ENCODE measurements at places on chromosomes 12 and 14.

- DNase-seq: peak; percentile 78
Measured at GRCh38 chr14:58426670-58427280, 556 bp downstream of the TIMM9 start.

- peak; percentile 88 for DNase-seq
Measured at GRCh38 chr14:89440986-89441909, 24.2 kb upstream of the FOXN3 start.

- DNase-seq: no peak
Measured at GRCh38 chr12:69008520-69008919, 75.5 kb upstream of the CPM start.

GRCh38 chr12:92193063-92193462 lies 47.4 kb upstream of the BTG1 start:
- DNase-seq: no peak

DNA sequence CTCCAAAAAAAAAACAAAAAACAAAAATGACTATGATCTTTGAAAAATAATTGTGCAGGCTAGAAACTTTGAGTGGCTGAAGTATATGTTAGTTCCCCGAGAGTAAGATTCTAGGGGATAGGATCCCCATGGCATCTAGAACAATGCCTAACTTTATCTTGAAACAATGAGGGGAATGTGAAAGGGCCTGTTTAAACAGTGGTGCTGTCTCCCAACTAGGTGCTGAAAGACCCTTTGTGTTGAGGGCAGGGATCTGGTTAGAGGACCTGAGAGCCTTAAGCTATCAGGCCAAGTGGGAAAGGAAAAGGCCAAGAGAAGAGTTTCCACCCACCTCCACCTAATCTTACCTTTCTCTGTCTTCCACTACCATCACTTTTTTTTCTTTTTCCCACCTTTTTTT lies 6.8 kb upstream of the YLPM1 start:
- DNase-seq: no peak

GRCh38 chr12:110861729-110862128 lies 14.9 kb downstream of the CCDC63 start:
- DNase-seq: no peak

DNA sequence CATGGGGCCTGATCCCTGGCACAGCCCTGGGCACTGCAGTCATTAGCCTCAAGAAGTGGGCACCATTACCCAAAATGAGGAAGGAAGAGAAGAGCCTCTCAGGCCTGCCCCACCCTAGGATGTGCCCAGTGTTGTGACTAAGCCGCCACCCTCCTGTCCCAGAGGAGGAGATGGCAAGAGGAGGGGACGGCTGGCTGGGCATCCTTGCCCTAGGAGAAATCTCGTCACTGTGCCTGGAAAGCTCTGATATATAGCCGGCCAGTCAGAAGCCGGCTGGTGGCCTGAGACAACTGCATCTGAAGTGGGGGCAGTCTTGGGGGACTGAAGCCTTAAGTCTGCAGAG lies 115.2 kb downstream of the LGMN start:
- no peak for DNase-seq

- no peak for DNase-seq
Measured at GRCh38 chr12:25347716-25348592, 97.2 kb upstream of the KRAS start.

DNA sequence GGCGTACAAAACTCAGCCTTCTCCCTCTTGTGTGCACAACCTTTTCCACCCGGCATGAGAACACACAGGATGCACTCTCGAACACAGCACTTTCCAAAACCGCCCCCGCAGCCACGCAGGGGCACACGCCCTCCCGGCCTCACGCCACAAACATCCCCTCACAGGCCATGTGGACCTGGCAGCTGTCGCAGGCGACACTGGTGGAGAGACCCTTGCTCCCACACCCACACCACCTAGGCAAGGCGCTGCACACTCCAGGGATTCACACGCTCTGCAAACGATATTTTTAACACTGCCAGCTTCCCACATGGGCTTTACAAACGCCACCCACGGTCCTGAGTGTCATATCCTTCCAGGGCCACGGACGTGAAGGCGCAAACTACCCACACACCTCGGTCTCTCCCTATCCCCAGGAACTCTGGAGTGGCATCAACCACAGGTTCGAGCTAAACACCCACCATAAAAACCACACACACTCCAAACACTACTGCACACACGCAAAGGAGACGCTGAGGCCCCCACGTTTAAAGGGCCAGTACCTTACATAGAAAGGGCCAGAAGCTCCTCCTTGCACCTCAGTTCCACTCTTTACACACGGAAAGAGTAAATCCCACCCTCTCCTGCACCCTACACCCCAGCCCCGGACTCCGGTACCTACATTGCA lies 12.4 kb upstream of the ITGB7 start:
- DNase-seq: no peak

GRCh38 chr14:59247801-59248584 lies 59.5 kb downstream of the DAAM1 start:
- DNase-seq: no peak

- DNase-seq: no peak
Measured at GRCh38 chr14:72600551-72601330, 293.2 kb downstream of the DPF3 start.

- no peak for DNase-seq
Measured at GRCh38 chr14:104101086-104101621, 15.7 kb downstream of the ASPG start.

- peak; percentile 61 for DNase-seq
Measured at GRCh38 chr14:49303946-49304516, 282.1 kb downstream of the RPS29 start.

GRCh38 chr12:4331842-4332241 lies 10.8 kb downstream of the TIGAR start:
- no peak for DNase-seq

GRCh38 chr12:122840580-122841513 lies 5.6 kb downstream of the HIP1R start:
- no peak for DNase-seq

GRCh38 chr14:70148351-70148750 lies 40.4 kb downstream of the SLC8A3 start:
- DNase-seq: no peak

DNA sequence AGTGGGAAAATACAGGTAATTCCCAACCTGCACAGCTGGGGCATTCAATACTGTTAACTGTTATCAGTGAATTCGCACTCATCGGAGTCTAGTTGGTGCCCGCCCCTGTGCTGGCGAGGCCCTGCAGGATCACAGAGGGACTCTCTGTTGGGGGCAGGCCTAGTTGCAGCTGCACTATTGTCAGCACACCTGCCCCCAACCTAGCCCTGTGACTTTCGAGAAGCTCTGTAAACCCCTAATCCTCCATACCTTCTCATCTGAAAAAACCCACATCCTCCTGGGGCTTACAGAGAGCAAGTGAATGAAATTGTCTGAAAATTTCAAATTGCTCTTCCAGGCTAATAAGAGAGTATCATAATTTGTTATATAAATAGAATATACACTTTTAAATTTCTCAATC lies 132.2 kb upstream of the NUDT4 start:
- DNase-seq: no peak

- no peak for DNase-seq
Measured at GRCh38 chr12:22719745-22720144, 94.8 kb downstream of the ETNK1 start.

- DNase-seq: no peak
Measured at GRCh38 chr12:25459541-25459951, 93.5 kb downstream of the LMNTD1 start.

DNA sequence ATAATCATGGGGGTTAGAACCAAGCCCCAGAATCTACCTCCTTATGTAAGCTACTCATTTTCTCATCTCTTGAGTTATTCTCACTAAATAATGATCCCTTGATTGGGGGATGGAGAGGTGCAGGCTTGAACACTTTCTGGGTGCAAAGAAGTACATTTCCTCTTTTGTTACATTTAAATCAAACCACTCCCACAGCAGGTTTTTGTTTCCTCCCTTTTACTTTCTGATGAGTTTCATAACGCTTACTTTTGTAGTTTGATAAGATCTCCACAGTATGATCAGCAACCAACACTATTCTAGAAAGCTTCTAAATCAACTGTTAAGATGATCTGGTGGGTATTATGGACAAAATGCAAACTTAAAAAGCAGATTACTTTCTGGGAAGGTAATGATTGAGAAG lies 20.5 kb downstream of the VCPKMT start:
- DNase-seq: no peak

DNA sequence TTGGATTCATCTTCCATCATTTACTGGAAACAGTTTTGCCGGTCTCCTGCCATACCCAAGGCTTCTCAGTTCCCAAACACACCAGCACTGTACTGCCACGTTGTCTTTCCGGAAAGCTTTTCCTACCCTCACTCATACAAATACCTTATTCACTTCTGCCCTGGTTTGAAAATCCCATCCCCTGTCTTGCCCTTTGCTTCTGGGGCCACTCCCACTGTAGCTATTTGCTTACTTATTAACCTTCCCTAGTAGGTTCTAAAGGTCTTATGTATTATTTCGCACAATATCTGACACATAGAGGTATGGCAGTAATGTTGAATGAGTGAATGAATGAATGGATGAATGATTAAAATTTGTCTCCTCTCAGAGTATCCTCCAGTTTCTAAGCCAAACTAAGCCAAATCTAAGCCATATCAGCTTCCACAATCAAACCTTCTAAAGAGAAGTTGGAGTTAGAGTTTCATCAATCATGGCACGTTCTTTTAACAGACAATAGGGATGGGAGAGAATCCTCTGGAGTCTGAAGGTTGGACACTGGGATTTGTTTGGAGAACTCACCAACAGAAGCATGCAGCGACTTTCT lies 18.6 kb downstream of the TSPAN8 start:
- no peak for DNase-seq

- DNase-seq: no peak
Measured at GRCh38 chr12:100904270-100904669, 109.7 kb downstream of the ANO4 start.

DNA sequence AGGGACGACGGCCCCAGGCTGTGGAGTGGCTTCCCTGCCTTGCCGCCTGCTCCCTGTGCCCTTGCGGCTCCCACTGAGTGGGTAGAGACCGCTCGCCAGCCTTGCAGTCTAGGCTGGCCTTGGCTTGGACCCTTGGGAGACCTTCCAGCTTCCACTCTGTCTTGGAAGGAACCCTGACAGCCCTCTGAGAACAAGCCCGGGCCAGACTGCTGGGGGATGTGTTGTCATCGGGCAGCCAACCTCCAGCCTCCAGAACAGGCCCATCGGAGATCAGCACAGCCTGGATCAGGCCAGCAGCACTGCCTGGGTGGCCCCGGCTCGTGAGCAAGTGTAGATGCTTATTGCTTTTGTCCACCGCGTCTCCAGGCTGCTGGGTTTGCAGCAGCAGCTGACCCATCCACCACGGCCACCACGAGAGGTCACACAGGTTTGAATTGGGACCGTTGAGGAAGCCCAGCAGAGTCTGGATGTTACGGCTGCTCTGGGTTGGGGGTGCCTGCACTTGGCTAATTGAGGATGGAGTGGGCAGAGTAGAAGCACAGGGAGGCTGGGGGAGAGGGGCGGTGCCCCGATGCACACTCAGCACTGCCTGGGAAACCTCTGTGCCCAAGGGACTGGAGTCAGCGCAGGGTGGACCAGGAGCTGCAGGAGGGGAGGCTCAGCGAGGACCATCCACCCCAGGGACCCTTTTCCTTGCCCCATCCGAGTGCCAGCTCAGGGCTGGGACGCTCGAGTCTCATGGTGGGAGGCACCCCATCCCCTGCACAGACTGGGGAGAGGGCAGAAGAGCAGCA lies 55.5 kb downstream of the NOC4L start:
- no peak for DNase-seq

GRCh38 chr12:88108021-88108420 lies 33.9 kb downstream of the CEP290 start:
- no peak for DNase-seq

DNA sequence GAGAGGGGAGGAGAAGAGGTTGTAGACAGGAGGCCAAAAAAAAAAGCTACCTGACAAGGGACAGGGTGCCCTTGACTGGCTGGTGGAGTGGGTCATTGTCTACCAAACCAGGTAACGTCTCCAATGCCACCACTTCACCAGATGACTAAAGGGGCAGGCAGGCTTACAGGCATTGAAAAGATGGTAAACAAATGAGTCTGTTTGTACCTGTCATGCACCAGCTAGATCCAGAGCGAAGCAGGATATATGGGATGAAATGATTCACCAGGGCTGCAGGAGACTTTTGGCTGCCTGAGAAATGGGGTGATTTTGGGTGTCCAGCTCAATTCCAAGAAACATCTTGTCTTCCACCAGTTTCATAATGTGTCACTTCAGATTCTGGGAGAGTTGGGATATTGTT lies 4.0 kb downstream of the C12orf54 start:
- DNase-seq: no peak

DNA sequence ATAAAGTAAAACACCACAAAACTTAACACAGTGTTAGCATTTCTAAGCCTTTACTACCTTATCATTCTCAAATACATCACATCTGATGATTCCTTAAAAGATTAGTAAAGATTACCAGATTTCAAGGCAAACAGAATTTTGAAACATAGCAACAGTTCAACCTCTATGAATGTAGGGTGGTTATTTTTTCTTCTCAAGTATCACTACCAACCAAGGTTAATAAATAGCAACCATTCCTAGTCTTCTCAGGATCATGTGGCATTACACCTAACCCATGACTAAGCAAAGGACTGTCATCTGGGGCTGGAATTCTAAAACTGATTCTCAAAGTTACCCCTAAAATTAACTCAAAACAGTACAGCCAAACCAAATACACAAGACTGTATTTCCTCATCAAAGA lies 39.4 kb upstream of the CSRNP2 start:
- no peak for DNase-seq

DNA sequence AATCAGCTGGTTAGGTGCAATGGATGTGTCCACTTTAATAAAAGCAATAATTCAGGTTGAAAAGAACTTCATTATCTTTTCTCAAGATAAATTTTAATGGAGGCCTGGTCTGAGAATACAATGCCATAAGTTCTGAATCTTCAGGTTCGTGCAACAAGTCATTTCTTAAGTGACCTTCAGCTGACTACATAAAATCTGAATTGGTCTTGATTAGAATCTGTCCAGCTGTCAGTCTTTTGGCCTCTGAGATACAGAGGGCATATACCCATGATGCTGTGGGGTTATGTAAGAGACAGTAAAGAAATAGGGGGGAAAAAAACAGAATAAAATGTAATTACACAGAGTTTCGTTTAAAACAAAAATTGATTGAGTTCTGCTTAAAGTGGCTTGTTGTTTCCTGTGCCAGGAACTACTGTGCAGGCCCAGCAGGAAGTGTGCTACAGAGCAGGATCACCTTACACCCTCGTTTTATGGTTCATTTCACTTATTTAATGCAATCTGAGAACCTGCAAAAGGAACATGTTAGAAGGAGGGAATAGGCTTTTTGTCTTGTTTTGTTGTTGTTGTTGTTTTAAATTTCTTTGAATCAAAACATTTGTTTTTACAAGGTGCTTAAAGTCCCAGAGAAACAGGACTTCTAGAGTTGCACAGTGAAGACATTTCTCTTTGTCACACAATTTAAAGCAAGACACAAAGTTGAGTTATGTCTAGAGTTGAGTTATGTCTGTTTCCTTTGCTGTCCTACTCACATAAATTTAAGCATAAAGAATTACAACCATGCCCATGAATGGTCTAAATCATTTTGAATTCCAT lies 64.2 kb downstream of the LGR5 start:
- DNase-seq: no peak

Data from H1 (cell line).